Kasumi-1 (cell line): ENCODE measurements at places on chromosomes 13 and 19.
A peak's percentile ranks its signal among the peaks of the same experiment; 100 is the strongest.

- no peak for DNase-seq
These were observed 65.7 kb downstream of the SLC7A1 start for GRCh38 chr13:29529754-29530153.

DNA sequence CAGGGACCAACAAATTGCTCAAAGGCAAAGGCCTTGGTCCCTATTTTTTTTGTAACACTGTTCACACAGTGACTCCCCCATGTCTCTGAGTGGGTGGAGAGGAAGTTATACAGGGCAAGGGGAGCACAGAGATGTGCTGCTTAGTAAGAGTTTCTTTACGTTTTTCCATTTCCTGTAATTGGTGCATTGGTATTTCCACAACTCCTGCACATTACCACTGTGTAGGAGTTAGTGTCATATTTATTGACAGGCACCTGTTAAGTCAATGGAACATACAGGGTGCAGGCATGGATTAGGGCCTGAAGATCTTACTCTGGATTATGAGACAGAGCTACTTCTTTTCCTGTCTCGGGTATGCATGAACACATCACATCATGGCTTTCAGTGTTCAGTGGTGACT, 45.2 kb downstream of the SOX21 start:
- DNase-seq: peak; percentile 25

GRCh38 chr19:5680084-5680436, 256 bp downstream of the MICOS13 start:
- DNase-seq: no peak

GRCh38 chr19:40147693-40148347, 43.4 kb upstream of the MAP3K10 start:
- DNase-seq: peak; percentile 88

- DNase-seq: no peak
These were observed 8.2 kb downstream of the PROZ start for GRCh38 chr13:113166681-113167080.

GRCh38 chr19:1764729-1765128, 11.4 kb downstream of the ONECUT3 start:
- no peak for DNase-seq

DNA sequence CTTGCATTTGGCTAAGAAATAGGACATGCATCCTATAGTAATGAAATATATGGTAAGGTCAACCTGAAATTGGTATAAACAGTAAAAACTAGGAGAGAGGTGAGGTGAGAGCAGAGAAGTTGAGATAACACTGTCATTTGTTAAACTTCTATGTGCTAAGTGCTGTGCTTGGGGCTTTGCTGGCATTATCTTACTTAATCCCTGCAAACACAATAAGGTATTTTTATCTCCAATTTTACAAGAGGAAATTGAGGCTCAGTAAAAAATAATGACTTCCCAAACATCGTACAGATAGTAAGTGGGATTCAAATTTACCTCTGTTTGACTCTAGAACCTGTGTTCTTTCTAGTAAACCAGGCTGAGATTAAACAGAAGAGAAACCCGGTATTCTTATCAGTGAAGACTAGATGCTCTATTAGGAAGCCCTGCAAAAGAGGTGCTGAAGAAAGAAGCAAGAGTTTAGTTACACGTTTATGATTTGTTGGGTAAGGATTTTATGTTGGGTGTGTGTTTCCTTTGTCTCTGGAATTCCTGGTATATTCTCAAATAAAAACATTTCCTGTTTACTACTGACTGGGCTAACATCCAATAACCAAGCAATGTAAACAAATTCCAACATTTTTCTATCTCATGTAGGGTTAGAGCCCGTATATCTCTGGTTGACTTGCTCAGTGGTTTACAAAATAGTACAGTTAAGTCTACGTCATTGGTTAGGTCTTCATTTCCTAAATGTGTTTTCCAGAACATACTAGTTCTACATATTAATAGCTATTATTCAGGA, 137.3 kb upstream of the FNDC3A start:
- DNase-seq: no peak

DNA sequence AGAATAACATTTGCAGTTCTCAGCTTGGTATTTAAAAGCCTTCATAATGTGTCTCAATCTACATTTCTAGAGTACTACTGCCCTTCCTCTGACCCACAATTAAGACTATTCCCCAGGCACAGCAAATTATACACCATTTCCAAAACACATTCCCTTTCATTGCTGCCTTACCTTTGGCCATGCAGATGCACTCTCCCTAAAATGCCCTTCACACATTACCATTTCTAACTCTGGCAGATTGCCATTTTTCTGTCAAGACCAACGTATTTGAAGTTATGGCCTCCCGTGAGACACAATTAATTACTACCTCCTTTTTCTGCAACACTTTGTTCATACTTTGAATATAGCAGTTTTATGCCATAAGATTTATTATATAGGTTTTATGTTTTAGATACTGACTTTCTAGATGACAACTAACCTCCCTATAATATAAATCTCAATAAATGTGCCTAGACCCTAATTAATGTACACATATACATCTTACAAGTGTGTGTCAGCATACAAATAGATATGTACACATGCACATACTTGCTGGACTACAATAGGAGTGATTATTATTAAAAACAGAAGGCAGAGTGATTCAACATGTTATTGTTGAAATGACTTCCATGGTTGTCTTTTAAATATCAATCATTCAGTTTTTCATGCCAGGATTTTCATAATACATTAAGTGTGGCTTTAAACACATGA, 2902.5 kb downstream of the PCDH9 start:
- no peak for DNase-seq

DNA sequence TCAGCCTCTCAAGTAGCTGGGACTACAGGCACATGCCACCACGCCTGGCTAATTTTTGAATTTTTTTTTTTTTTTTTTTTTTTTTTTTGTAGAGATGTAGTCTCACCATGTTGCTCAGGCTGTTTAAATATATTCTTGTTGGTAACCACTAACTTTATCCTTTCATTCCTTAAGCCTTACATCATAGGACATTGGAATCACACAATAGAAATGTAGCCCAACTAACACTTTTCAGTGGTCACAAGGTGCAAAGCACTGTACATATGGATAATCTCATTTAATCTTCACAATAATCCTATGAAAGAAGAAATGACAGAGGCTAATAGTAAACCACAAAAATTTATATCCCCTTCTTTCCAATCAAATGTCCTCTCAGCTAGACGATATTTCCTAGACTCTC, 417.8 kb upstream of the DACH1 start:
- no peak for DNase-seq

DNA sequence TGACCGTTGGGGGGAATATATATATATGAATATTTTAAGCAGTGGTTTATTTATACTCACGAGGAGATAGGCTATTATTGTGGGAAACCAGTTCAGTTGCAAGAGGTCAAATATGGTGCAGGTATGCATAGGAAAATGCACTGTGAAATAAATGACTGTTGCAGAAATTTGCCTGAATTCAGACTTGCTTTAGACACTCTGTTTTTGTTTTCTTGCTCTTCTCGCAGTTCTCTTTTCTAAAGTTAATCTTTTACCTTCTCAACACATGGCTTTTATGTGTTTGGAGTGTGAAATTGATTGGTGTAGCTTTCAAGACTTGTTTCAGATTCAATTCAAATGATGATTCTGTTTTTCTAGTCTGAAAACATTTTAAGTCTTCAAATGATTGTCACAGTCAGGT, 109.7 kb downstream of the LRCH1 start:
- no peak for DNase-seq

- DNase-seq: no peak
These were observed 17.8 kb upstream of the ATP12A start for GRCh38 chr13:24662195-24663088.

GRCh38 chr19:47511681-47512080, 3.2 kb downstream of the NAPA start:
- no peak for DNase-seq

DNA sequence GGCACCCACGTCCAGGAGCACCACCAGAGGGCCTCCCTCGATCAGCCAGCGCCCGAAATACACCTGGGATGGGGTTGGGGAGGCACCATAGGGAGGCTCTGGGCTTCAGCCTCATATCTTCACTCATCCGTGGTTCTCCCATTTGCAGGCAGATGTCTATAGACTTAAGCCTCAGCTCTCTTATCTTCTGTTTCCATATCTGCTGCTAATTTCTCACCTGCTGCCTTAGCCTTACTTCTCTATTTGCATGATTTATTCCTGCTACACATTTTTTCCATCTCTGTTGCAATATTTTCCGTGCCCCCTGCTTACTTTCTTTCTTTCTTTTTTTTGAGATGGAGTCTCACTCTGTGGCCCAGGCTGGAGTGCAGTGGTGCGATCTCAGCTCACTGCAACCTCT, 5.8 kb downstream of the GYS1 start:
- DNase-seq: no peak

DNA sequence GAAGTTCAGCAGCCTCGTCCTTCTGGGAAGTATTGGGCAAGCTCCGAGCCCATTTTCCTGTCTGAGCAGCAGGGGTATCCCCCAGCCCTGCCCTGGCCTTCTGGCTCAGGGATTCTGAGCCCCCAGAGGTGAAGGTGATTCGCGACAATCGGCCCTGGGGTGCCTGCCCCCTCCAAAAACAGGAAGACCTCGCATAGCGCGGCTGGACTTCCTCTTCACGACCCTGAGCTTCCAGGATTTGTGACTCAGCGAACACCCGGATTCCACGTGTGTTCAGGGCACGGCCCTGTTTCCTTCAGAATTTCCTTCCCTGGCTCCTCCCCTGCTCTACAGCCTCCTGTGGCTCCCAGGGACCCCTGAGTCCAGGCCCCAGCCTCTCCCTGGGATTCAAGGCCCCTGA, at the start of gene SEMA6B:
Gene SEMA6B (minus strand): TSS at position 116 of the 400 bp plus-strand sequence. CDS start 1,227 bp downstream, outside the sequence.
- DNase-seq: no peak

GRCh38 chr13:43196750-43197370, 173.5 kb downstream of the DNAJC15 start:
- DNase-seq: no peak

DNA sequence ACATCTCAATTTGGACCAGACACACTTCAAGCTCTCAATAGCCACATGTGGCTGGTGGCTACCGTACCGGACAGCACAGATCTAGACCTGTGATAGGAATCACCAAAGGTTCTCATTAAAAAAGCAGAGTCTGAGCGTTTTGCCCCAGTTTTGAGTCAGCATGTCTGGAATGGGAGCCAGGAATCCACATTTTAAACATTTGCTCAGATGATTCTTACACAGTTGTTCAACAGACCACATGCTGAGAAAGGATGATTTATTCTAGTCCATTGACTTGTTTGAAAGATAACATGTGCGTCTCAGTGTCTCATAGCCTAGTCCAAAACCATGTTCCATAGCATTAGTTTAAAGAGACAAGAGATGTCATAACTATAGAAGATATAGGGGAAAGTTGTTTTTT, 53.4 kb downstream of the FLT3 start:
- DNase-seq: no peak
